Endodermal cell (in vitro differentiated cells): ENCODE measurements at places on chromosomes 5 and 9.

DNA sequence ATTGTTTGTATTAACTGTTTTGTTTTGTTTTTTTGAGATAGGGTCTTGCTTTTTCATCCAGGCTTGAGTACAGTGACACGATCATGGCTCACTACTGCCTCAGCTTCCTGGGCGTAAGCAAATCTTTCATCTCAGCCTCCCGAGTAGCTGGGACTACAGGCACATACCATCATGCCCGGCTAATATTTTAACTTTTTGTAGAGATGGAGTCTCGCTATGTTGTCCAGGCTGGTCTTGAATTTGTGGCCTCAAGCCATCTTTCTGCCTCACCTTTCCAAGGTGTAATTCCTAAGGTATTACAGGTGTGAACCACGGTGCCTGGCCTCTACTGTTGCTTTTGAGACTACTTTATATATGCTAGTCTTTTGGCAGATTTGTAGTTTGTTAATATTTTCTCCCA is 8.4 kb downstream of the RCL1 start:
- no peak for DNase-seq
- no peak overlapping the region for H3K27ac ChIP-seq
- H3K4me1 ChIP-seq: peaks cover 5% of the 10 kb centered on the region

- no peak overlapping the region for H3K4me3 ChIP-seq
- no peak overlapping the region for H3K27ac ChIP-seq
- no peaks in the 10 kb centered on the region for H3K4me1 ChIP-seq
- no peaks in the 10 kb centered on the region for H3K27me3 ChIP-seq
Measured at GRCh38 chr5:165334201-165334600, 1828.8 kb downstream of the MAT2B start.

DNA sequence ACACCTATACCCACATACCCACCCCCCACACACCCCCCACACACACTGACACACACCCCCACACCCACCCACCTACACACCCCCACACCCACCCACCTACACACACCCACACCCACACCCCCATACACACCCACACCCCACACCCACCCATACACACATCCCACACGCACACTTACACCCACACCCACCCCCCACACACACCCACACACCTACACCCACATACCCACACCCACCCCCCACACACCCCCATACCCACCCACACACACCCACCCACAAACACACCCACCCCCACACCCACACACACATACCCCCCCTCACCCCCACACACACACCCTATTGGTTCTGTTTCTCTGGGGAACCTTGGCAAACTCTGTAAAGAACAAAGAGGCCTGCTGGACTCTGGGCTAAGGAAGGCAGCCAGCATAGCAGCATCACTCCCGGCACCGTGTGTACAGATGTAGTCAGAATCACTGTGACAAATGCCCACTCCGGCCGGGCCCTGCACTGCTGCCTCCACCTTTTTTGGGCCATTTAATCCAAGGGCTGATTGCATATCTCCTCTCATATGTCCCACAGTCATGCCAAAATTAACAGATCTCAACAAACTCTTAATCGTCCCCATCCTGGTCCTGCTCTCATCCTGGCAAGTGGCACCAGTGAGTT is 42.3 kb downstream of the COL23A1 start:
- H3K36me3 ChIP-seq: no peaks in the 10 kb centered on the region
- H3K27ac ChIP-seq: no peak overlapping the region
- H3K4me3 ChIP-seq: no peak overlapping the region
- peak; percentile 29 for DNase-seq
- no peaks in the 10 kb centered on the region for H3K27me3 ChIP-seq

DNA sequence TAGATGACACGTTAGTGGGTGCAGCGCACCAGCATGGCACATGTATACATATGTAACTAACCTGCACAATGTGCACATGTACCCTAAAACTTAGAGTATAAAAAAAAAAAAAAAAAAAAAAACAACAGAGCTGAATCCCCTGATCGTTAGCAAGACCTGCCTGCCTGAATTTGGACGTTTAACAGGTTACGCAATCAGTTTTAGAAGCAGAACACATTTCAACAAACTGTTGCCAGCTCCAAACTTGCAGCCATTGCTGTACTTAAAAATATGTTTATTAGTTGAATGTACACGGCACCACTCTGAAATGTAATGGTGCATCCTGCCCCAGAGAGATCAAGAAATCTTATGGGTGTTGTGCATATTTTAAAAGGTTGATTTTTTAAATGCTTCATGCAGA is 680.0 kb downstream of the TLE4 start:
- H3K4me1 ChIP-seq: no peaks in the 10 kb centered on the region
- H3K27me3 ChIP-seq: no peaks in the 10 kb centered on the region
- H3K27ac ChIP-seq: no peak overlapping the region
- DNase-seq: no peak

- DNase-seq: no peak
- H3K27me3 ChIP-seq: no peaks in the 10 kb centered on the region
- H3K4me1 ChIP-seq: no peaks in the 10 kb centered on the region
- H3K36me3 ChIP-seq: no peaks in the 10 kb centered on the region
- H3K27ac ChIP-seq: no peak overlapping the region
Measured at GRCh38 chr9:108654566-108654965, 201.2 kb downstream of the ACTL7B start.

GRCh38 chr9:6079386-6079785 is 64.0 kb upstream of the RANBP6 start:
- peak overlapping the region; percentile 75 for H3K4me3 ChIP-seq
- H3K4me1 ChIP-seq: peaks cover 18% of the 10 kb centered on the region
- no peak overlapping the region for H3K27ac ChIP-seq
- DNase-seq: peak; percentile 45

GRCh38 chr5:172901788-172902496 is 57.3 kb upstream of the RPL26L1 start:
- H3K4me3 ChIP-seq: no peak overlapping the region
- no peaks in the 10 kb centered on the region for H3K27me3 ChIP-seq
- peaks cover 10% of the 10 kb centered on the region for H3K4me1 ChIP-seq
- DNase-seq: peak; percentile 63

- H3K27ac ChIP-seq: no peak overlapping the region
- no peak for DNase-seq
- no peaks in the 10 kb centered on the region for H3K36me3 ChIP-seq
Measured at GRCh38 chr5:76529464-76530344, 93.5 kb downstream of the F2RL2 start.

DNA sequence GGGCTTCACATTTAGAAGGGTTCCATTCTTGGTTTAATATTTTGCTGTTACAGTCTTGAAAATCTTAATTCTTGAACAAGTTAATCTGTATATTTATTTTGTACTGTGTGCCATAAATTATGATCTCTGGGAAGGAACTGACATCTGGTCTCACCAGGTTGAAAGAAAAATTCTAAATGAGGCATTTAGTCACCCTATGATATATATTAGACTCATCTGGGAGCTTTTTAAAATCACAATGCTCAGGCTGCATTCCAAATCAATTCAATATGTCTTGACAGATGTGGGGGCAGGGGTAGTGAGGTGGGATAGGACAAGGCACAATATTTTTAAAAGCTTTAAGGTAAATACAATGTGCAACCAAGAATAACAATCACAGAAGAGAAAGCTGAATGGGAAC is 569.2 kb downstream of the PRR16 start:
- no peak for DNase-seq
- H3K4me3 ChIP-seq: no peak overlapping the region
- H3K4me1 ChIP-seq: no peaks in the 10 kb centered on the region
- H3K27ac ChIP-seq: no peak overlapping the region
- H3K27me3 ChIP-seq: no peaks in the 10 kb centered on the region
- no peaks in the 10 kb centered on the region for H3K36me3 ChIP-seq

- DNase-seq: no peak
- H3K27me3 ChIP-seq: no peaks in the 10 kb centered on the region
- no peak overlapping the region for H3K4me3 ChIP-seq
- H3K36me3 ChIP-seq: no peaks in the 10 kb centered on the region
- no peak overlapping the region for H3K27ac ChIP-seq
Measured at GRCh38 chr5:149378241-149378820, 761 bp downstream of the IL17B start.

DNA sequence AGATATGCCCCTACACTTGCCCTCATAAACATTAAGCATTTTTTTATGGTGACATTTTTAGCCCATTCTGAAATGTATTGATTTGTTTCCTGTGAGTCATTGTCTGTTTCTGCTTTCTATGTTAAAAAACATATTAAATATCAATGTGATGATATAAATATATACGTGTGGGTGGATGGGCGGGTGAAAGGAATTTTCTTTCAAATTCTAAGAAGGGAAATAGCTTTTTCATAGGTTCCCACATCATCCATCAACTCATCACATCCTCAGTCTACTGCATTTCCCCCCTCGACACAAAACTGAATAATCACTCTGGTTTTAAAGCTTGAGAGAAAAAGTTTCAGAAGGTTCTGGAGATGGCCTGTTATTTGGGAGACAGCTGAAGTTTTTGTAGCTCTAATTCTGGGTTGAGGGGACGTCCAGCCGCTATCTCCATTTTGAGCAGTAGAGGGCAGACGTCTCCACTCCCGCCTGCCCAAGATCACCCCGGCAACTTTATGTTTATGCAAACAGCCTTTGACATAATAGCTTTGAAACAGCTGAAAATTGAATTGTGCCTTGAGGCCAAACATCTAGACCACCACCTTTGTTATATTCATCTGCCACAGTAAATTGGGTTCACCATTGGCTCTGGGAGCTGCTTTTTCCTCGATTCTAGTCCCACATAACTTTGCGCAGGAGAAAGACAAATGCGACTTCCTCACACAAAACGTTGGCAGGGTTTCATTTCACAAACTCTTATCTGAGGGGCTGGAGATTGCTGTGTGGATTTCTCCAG is 216.2 kb upstream of the CLINT1 start:
- no peak overlapping the region for H3K4me3 ChIP-seq
- no peaks in the 10 kb centered on the region for H3K4me1 ChIP-seq
- no peaks in the 10 kb centered on the region for H3K36me3 ChIP-seq
- no peaks in the 10 kb centered on the region for H3K27me3 ChIP-seq
- peak; percentile 88 for DNase-seq

DNA sequence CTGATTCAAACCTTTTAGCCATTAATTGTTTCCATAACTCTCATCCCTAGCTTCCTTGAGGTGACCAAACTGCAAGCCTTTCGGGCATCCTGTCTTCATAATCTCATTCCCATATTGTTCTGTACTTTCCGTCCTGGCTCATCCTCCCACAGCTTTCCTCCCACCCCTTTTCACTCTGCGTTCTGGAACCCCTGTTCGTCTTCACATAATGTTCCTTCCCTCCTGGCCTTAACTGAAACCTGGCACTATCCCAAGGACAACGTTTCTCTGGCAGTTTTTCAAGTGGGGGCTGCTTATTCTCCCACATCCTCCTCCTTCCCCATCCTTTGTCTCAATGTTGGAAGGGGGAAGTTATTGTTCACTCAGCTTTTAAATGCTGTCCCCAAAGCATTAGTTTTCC is 1.5 kb downstream of the ZNF189 start:
- H3K36me3 ChIP-seq: peaks cover 70% of the 10 kb centered on the region
- no peaks in the 10 kb centered on the region for H3K27me3 ChIP-seq
- no peak for DNase-seq
- no peak overlapping the region for H3K27ac ChIP-seq
- H3K4me1 ChIP-seq: no peaks in the 10 kb centered on the region

DNA sequence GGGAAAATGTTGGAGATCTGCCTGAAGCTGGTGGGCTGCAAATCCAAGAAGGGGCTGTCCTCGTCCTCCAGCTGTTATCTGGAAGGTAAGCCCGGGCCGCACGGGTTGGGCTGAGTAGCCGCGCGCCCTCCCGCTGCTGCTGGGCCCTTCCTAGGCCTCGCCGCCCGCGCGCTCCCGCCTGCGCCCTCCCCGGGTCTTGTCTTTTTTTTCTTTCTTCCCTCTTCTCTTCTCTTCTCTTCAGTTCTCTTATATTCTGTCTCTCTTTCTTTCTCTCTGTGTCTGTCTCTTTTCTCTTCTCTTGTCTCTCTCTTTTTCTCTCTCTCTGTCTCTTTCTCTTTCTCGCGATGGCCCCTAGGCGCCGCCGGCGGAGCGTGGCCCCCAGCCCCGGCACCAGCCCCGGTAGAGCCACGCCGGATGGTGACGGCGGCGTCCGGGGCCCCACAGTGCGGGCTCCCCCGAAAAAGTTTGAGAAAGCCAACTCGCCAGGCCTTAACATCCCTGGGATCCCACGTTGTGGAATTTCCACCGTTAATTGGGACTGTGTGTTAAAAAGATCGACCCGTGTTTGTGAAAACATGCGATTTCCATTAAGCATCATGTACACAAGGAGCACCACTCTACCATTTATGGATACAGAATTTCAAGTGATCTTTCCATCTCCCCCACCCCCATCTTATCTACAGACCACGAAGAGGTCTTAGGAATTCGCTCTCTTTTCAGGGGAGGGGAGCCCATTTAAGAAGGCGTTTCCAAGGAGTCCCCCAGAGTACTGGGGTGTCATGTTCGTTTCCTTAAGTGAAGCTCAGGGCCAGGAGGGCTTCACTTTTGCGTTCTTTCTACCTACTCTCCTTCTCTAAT is 616 bp downstream of the ABL1 start:
- peak overlapping the region; percentile 89 for H3K27ac ChIP-seq
- peak overlapping the region; percentile 93 for H3K4me3 ChIP-seq
- peak; percentile 87 for DNase-seq
- no peaks in the 10 kb centered on the region for H3K27me3 ChIP-seq

- no peak overlapping the region for H3K27ac ChIP-seq
- H3K4me1 ChIP-seq: peaks cover 4% of the 10 kb centered on the region
- no peak overlapping the region for H3K4me3 ChIP-seq
- H3K27me3 ChIP-seq: no peaks in the 10 kb centered on the region
- no peak for DNase-seq
- no peaks in the 10 kb centered on the region for H3K36me3 ChIP-seq
Measured at GRCh38 chr5:124301850-124302249, 444.6 kb downstream of the ZNF608 start.
